ENCODE measurements at places on chromosomes 6 and 20. TPM values are rescaled to one million over a fixed set of nuclear protein-coding genes. Genes with fewer than 3 reads are reported as not detected.

SPINT3 gene
- not detected for total RNA-seq

LTB gene
- total RNA-seq = 1.7 TPM

PTGIS gene
- 20.3 TPM for total RNA-seq

SMLR1 gene
- total RNA-seq = 22.2 TPM

- peak; percentile 85 for DNase-seq
Measured at GRCh38 chr6:157221049-157221816, 102.1 kb downstream of the TMEM242 start.

GRCh38 chr6:85494547-85495536 lies 45.0 kb downstream of the NT5E start:
- no peak for DNase-seq

DNA sequence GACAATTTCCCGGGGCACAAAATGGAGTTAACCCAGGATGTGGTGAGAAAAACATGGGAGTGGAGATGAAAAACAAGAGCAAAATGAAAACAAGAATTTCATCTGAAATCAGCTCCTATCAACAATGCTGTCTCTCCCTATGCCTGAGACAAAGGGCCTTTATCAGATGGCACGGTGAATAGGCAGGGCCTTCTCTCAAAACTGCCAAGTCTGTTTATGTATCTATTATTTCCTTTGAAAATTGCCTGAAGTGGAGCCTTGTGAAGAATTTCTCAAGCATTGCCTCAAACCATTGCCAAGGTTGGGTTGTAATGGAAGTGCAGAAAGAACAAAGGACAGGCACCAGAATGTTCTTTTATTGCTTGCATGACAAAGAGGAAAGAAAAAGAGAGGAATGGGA lies 74.7 kb downstream of the BTBD3 start:
- no peak for DNase-seq

DNA sequence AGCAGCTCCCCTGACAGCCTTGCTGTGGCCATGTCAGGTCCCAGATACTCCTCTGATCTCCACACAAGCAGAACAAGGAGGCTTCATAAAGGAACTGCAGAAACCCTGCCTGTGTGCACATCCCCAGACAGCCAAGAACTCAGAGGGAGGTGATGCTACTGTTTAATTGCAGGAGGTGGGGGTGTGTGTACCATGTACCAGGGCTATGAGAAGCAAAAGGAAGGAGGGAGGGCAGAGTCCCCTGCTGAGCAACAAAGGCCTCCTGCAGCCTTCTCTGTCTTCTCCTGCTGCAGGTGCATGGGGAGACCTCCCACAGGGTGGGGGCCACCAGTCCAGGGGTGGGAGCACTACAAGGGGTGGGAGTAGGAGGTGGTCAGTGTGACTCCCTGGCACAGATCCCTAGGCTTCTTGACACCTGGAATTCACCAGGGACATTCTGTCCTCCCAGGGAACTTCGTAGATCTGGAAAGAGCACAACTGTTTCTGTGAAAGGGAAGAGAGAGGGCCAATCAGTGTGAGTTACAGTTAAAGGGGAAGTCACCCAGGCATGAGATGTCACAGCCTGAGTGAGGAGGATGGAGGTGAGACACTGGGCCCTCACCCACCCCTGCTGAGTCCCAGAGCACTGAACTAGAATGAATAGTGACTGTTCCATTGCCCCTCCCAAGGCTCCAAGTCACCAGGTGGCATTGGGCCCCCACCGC lies 2.8 kb downstream of the CST2 start:
- no peak for DNase-seq

DNA sequence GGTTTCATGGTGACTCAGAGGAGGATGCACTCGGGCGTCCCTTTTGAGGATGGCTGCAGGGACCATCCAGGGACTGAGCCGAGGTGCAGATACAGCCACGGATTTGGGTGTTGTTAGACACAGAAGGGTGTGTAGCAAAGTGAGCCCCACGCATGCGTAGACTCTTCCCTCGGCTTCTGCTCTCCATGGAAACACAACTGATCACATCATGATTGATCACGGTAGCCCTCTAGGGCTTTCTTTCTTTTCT lies 606 bp upstream of the ULBP1 start:
- DNase-seq = no peak

DNA sequence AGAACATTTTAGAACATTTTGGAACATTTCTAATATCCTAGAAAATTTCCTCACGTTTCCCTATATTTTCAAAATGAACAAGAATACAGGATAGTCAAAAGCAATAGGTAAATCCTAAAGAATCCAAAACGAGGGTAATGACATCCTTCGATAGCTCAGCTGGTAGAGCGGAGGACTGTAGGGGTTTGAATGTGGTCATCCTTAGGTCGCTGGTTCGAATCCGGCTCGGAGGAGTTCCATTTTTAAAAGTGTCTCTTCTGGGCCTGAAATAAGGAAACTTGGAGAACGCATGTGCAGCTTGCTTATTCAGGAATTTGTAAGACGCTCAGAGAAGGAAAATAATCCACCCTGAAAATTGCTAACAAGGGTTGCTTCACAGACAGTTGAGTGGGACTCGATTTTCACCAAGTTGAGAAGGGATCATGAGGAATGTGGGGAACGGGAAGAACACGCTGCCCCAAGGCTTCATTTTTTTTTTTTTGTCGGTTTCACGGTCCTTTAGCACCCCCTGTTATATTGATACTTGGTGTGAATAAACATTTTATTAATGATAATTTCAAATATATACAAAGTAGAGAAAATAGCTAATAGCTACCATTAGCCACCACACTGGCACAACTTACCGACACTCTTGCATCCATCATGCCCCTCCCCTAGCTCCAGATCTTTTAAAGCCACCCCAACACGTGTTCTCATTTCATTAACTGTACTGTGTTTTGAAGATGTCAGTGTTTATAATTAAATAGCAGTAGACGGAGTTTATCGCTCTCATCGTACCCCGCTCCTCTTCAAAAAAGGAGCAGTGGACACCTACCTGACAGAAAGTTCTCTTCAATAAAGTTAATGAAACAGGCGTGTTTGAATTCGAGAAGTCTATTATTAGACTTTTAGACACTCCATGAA lies 1.8 kb upstream of the ABT1 start:
- DNase-seq = no peak

DNA sequence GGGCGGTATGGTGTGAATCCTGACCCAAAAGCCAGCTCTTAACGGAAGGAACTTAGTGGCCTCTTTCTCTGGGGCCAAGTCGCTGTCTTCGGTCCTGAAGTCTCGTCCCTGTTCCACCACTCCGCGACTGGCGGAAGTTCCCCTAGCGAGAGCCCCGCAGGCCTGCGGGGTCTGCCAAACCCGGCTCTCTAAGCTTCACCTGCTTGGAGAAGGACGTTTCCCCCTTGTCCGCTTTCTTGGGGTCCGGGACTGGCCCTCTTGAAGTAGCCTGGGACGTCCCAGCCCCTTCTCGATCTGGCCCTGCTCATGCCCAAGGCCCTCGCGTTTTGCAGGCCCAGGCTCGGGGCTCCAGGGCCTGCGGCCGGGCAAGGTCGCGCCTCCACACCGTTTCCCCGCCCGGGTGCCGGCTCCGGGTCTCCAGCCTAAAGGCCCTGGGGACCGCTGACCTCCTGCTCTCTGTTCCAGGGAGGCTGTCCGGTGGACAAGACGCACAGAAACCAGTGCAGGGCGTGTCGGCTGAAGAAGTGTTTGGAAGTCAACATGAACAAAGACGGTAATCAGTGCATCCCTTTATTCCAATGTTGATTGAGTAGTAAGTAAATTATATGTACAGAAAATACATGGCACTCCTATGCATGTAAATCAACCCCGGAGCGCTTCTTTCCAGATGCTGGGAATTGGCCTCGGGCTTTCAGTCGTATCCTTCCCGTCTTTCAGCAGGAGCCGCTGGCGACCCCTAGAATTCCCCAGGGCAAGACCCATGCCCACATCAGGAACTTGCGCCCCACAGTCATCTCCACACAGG lies 8.8 kb downstream of the NR2E1 start:
- DNase-seq = no peak

- no peak for DNase-seq
Measured at GRCh38 chr6:109472132-109472995, 10.7 kb downstream of the ZBTB24 start.

GRCh38 chr6:3532296-3532916 lies 75.6 kb upstream of the SLC22A23 start:
- no peak for DNase-seq

- DNase-seq = no peak
Measured at GRCh38 chr6:64334636-64335035, 699.0 kb downstream of the PHF3 start.

- no peak for DNase-seq
Measured at GRCh38 chr6:73248192-73248903, 14.6 kb downstream of the KHDC1 start.
